Body of pancreas (tissue), 4 donors: ENCODE measurements at places on chromosomes 7 and 10. TPM values are rescaled to one million over a fixed set of nuclear protein-coding genes. Genes with fewer than 3 reads are reported as not detected.

DNA sequence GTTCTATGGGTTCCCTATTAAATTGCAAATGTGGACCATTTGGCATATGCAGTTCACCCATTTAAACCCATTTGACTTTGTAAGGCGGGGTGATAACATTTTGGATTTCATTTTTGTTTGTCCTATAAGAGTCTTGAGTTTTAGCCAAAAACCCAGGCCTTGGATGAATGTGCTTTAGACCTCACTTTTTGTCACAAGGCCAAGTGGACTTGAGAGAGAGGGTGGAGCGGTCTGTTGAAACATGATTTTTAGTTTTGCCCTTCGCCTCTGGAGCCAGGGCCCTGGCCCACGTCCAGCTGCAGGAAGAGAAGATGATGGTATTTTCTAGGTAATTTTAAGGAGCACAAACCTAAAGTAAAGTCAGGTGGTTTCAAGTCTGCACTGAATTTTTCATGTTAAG lies 260.1 kb downstream of the SLC25A13 start:
- peak; percentile 16 for DNase-seq

DNA sequence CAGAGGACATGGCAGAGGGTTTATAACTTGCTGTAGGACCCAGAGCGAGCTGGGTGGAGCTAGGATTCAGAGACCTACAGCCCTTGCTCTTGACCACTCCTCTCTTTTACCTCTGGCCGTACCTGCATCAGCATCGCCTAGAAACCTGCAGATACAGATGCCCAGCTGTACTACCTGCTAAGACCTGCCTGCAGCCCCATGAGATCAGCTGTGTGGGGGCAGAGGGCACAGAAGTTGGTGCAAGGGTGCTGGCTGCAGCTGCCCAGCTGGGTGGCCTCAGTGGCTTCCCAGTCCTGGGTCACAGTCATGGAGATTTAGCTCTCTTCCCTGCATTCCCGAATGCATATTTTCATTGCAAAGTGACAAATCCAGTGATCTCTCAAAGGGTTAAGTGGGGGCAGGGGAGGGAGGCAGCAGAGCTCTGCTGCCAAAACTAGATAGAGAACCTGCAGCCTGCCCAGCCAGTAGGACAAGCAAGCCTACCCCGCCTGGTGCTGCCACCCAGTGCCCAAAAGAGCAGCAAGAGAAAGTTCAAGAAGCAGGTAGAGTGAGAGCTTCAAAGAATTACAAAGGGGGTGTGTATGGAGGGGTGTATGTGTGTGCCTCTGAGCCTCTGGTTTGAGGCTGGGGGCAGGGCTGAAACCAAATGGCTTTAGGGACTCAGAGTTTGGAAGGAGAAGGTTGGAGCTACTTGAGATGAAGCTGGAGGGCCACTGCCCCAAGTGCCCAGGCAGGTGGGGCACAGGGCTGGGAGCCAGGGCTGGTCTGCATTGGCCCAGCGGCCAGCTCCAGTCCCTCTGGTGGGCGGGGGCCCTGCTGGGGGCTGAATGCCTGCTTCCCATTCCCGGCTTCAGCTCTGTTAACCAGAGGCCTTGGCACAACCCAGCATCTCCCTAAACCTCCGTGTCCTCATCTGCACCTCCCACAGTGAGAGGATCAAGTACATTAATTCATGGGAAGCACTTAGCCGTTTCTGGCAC lies 6.9 kb downstream of the FAM241B start:
- peak; percentile 40 for DNase-seq

GRCh38 chr7:23012908-23013714 lies 819 bp downstream of the HYCC1 start:
- DNase-seq: peak; percentile 28

- no peak for DNase-seq
These were observed 14.4 kb downstream of the RNF133 start for GRCh38 chr7:122684504-122684903.

Gene MRC1
- 10.2 TPM for total RNA-seq
